Left lung (tissue), 14 donors: ENCODE measurements at places on chromosomes 4 and X. TPM values are rescaled to one million over a fixed set of nuclear protein-coding genes. Genes with fewer than 3 reads are reported as not detected.

Gene PUDP
- polyA plus RNA-seq = 11.7 TPM

Gene P2RY8
- 0.58 TPM for polyA plus RNA-seq

Gene CENPVL3
- 0.17 TPM for polyA plus RNA-seq

Gene GUCY1A1
- 155 TPM for polyA plus RNA-seq

Gene PCDH7
- 35.4 TPM for polyA plus RNA-seq

Gene SLC10A7
- polyA plus RNA-seq = 18.0 TPM

DNA sequence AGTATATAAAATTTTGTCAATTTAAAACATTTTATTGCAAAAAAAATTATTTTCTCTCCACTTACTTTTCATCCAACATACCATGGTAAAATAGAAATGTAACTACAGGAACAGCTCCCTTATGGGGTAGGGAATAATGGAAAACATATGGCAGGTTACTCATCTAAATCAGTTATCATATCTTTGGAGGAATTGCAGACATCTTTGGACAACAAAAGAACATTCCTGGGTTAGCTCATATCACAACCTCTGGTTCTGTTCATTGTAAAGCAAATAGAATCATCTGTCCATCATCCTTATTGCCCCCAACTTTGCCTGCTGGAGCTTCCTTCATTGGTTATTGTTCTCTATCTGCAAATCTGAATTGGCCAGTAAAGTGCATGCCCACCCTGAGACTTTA is 387.5 kb upstream of the GRID2 start:
- DNase-seq = no peak

DNA sequence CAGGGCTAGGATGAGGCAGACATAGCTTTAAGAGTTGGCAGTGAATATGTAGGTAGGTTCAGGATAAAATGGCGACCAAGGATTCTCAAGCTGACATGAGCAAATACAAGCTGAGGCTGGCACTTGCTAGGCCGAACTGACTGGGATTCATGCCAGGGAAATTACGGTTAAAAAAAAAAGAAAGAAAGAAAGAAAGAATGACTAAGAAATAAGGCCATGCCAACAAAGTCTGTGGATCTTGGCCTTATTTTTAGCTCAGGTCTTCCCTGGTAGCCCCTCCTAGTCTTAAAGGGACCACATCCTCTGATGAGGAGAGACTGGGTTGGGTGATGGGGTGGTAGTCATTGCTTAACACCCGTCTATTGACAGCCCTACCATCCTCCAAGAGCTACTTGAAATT is 64.4 kb upstream of the KLHL13 start:
- DNase-seq = no peak

GRCh38 chr4:101009471-101009870 is 337.9 kb downstream of the PPP3CA start:
- no peak for DNase-seq

DNA sequence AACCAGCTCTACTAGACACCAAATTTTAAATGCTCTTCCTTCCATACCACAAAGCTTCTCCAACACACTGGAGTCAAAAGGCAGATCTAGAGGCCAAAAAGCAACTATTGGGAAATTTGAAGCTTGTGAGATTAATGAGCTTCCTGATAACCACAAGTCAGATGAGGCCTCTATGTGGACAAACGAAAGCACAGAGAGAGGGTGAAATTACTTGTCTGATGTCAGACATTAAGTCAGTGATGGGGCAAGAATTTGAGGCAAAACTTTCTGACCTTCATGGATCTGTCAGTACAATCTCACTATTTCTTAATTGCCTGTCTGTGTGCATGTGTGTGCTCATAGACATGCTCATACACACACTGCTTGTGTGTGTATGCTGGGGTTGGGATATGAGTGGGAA is 103.6 kb downstream of the GUCY2F start:
- DNase-seq = no peak

DNA sequence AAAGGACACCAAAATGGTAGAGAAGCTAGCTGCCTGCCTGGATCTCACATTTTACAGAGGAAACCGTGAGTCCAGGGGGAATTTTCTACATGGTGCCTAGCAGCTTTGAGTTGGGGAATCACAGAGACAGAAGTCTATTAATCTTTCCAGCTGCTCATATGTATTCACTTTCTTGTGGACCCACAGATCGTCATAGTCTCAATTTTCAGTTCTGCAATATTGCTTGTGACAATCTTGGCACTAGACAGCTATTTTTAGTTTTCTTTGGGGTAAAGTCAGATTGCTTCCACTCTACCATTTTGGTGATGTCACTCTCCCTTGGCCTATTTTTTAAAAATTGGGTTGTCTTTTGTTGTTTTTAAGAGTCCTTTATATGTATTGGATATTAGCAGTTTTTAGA is 233.4 kb upstream of the STK26 start:
- DNase-seq = no peak

DNA sequence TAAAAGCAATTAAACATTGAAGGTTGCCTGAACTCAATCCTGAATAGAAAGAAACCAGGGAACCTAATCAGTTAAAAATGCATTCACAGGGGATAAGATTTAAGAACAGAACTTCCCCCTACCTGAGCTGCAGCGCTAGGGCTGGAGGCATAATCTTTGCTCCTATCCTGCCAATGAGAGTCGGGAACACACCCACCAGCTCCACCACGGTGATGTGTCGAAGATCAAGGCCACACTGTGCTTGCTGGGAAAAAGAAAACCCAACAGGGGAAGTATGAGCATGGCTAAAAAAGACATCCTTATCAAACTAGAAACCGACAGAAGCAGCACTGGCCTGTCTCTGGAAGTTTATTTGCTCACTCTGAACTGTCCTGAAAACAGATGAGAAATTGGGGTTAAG is 66.3 kb downstream of the SRPX start:
- no peak for DNase-seq

DNA sequence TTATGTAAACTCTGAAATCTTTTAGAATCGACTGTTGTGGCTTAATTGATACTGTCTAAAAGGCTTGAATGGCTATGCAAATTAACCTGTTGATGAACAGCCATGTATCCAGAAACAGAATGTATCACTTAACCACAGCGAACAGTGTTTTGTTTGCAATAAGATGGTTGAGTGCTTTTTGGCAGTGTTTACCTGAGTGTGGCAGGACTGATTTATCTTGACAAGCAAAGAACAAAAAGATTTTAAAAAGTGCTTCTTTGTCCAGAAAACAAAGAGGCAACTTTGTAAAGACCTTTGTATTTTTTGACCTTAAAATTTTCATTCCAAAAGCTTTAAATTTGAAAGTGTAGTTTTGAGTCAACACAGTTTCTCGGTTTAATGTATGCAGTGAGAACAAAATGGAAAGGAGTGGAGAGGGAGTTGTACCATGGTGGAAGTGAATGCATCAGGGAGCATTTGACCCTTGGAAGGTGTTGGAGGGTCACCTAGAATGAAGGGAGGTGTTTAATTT is 18.0 kb downstream of the ARHGAP10 start:
- DNase-seq = no peak

- no peak for DNase-seq
Observed at GRCh38 chrX:15546745-15547144, 46.1 kb downstream of the BMX start.

DNA sequence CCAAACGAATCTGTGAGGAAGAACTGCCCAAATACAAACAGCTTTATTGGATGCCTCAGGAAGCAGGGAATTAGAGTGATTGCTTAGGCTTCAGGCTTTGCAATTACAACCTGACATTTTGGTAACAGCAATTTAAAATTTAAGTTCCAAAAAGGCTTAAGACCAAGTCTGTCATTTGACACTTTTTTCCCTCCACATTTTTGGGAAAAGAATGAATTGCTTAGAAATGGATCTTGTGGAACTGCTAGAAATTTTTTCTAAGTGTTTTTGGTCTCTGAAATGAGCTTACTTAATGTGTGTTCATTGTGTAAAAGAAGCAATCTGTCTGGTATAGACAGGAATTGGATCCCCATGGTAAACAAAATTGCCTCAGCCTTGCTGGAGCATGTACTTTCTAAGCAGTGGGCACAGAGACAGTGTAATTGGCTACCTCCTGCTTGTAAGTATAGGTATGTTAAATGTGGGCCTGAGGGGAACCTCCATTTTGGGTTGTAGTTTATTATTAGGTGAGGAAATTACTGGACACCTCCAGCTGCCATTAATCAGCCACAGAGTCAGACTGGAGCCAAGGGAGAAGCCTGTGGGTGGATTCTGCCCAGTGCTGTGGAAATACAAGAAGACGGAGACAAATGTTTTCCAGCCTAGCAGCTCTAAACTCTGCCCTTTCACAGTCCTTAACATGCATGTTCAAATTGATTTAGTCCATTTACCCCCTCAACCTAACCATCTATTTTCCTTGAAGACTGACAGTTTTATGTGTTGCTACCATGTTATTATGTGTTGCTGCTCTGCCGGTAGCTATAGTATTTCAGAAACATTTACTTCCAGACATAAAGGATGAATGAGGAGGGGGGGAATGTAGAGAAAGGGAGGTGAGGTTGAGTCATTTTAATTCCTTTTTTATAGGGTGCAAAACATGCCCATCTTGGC is 473.0 kb downstream of the SPRY1 start:
- no peak for DNase-seq

- DNase-seq = no peak
Observed at GRCh38 chr4:136329042-136329662, 1203.1 kb downstream of the PCDH18 start.

- no peak for DNase-seq
Observed at GRCh38 chrX:100424012-100424411, 13.9 kb upstream of the PCDH19 start.

- peak; percentile 31 for DNase-seq
Observed at GRCh38 chr4:113106108-113106507, 56.7 kb downstream of the ANK2 start.

GRCh38 chr4:70943114-70943513 is 40.9 kb downstream of the MOB1B start:
- DNase-seq = no peak

DNA sequence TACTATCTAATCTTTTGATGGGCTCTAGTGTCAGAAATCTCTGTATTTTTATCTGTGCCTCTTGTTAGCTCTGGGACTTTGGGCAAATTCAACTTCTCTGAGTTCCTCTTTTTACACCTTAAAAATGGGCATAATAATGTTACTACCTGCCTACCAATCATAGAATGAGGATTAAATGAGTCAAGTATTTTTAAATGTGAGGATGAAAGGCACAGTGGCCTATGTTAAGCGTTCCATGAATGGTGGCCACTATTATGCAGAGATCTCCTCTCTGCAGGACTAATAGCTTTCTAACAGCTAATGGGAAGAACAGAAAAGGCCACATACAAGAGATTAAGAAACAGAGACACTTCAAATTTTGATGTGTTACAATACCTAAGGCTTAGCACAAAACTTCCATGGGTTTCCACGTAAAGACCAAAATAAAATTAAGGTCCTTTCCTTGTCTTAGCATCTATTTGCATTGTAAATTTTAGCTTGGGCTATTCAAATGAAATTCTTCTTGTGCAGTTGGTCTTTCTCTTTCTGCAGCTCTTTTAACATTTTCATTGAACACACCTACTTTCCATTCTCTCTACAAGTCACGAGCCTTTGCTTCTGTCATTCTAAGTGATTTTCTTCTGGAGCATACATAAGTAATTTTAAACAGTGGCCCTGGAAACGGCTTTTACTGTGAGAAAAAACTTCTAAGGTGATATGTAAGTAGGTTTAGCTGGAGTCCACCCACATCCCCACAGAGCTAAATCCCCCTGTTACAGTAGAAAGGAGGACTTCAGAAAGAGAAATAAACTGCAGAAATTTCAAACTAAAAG is 117.9 kb upstream of the MED14 start:
- DNase-seq = no peak

DNA sequence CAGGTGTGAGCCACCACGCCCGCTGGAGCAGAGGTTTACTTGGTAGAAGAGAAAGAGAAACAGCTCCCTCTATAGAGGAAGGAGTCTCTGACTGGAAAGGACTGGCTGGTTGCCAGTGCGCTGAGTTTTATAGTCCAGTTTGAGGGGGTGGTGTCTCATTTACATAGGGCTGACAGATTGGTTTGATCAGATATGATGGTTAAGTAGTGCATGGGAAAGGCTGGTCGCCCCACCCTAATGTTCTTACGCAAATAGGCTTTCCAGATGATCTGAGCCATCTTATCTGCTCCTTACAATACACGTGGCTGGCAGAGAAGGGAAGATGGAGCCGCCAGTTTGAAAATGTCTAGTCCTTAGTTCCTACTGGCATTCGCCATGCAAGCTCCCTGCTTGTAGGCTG is 439.5 kb downstream of the NAF1 start:
- no peak for DNase-seq

DNA sequence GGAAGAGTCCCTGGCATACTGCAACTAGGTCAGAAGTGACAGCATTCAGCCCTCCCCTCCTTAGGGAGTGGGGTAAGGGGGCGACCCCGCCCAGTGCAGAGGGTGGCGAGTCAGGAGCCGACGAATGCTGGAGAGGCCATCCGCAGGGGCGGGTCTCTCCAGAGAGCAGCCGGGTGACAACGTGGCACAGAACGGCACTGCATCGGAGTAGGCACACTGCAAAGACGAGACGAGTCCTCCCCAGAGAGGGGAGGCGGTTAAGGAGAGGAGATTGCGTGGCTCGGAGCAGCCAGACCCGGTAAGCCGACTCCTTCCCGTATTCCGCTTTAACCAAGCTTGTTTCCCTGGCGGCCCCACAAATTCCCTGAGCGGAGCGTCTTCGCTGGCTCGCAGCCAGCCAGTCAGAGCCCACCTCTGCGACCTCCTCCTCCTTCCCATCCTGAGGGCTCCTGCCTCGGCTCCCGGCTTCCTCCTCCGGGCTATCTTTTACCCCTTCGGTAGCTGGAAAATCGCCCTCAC is 54.9 kb downstream of the LINC00632 start:
- peak; percentile 25 for DNase-seq

GRCh38 chr4:142923619-142924018 is 77.5 kb upstream of the INPP4B start:
- no peak for DNase-seq

GRCh38 chr4:160318567-160319220 is 1215.8 kb downstream of the RAPGEF2 start:
- DNase-seq = no peak

DNA sequence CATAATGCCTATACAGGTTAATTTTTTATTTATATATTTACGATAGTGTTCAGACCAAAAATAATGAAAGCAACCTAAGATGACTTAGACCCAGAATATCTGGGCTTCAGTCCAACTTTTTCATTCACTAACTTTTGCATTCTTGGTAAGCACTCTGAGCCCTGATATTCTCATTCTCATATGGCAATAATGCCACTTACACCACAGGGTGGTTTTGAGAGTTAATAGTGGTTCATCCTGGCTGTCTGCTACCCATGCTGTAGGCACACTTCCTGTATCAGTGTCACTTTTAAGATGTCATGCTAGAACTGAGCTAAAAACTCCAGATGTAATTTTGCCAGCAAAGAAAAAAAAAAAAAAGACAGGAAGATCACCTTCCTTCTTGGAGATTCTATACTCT is 508.7 kb upstream of the FMR1 start:
- no peak for DNase-seq

DNA sequence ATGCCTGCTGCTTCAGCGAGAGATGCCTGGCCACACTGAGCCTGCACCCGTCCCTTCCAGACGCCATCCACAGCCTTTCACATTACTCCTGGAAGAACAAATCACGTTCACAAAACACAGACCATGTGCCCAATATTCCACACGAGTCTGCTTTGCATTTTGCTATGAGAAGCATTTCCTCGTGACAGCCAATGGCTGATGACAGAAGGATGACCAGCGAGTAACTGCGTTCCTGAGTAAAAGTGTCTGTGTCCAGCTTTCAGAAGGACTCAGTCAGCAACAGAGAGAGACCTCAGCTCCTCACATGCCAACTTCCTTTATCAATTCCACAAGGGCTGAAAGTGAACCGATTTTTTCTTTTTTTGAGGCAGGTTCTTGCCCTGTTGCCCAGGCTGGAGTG is 19.5 kb downstream of the NAT8L start:
- no peak for DNase-seq

GRCh38 chr4:168592676-168593075 is 95.8 kb downstream of the PALLD start:
- DNase-seq = no peak
